ENCODE measurements at places on chromosomes 1 and 21. TPM values are rescaled to one million over a fixed set of nuclear protein-coding genes. Genes with fewer than 3 reads are reported as not detected.

DNA sequence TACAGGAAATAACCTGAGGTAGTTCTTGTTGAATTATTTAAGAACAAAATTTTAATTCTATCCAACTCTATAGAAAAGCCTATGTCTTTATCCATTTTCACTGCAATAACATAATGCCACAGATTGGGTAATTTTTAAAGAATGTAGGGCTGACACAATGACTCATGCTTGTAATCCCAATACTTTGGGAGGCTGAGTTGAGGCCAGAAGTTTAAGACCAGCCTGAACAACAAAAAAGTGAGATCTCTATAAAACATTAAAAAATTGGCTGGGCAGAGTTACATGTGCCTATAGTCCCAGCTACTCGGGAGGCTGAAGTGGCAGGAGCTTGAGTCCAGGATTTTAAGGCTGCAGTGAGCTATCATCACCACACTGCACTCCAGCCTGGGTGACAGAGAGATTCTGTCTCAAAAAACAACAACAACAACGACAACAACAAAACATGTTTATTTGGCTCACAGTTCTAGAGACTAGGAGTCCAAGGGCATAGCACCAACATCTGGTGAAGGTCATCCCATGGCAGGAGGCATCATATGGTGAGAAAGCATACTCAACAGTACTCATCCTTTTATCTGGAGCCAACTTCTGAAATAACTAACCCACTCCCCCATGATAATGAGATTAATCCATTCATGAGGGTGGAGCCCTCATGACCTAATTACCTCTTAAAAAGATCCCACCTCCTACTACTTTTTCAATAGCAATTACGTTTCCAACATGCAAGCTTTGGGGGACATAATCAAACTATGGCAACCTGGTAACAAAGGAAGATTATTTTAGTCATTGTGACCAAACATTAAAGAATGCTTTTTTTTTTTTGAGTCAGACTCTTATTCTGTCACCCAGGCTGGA lies 59.6 kb downstream of the ABL2 start:
- peak; percentile 65 for ATAC-seq

- ATAC-seq: no peak
These were observed 17.3 kb downstream of the GBP1 start for GRCh38 chr1:89047734-89048133.

DNA sequence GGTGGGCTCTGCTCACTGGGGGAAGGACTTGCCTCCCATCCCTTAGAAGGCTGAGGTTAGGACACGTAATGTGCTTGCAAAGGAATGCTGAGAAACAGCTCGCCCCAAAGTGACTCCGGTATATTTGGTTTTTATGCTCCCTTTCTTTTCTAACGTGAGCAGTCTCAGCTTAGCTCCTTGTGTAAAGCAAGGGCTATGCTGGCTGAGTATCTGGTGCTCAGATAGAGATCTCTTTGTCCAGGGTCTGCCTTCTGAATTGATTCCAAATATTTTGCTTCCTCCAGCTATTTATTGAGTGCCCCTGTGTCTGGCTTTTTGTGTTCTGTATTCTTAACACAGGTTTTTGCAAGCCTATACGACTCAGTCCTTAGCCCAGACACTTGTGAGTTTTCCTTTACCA lies 94.5 kb upstream of the ARTN start:
- no peak for ATAC-seq

DNA sequence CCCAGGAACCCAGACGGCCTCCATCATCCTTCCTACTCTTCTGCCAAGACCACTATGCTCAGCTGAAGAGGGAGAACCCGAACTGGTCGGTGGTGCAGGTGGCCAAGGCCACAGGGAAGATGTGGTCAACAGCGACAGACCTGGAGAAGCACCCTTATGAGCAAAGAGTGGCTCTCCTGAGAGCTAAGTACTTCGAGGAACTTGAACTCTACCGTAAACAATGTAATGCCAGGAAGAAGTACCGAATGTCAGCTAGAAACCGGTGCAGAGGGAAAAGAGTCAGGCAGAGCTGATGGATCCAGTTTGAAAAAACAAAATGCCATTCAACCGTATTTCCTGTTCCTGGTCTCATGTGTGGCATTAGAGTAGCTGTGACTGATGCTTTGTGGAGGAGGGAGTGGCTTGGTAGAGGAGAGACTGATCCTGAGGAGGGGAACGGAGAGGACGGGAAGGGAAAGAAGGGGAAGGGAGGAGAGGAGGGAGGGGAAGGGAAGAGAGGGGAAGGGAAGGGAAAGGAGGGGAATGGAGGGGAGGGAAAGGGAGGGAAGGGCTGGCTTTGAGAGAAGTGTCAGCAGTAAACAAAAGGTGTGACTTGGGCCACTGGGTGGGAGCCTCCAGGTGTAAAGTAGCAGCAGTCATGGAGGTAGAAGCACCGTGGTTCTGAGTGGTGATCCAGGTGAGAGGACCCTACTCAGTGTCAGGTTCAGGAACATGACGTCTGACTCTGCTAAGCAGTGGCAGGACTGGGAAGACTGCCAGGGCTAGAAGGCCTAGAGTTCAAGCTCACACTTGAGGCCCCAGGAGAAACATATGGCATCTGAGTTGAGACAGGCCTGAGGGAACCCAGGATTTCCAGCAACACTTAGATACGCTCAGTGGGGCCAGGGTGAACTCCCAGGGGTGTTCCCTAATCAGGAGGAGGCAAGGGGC lies 846 bp downstream of the HMGB4 start:
- no peak for ATAC-seq

GRCh38 chr1:202105571-202106339 lies 17.0 kb upstream of the GPR37L1 start:
- ATAC-seq: no peak

DNA sequence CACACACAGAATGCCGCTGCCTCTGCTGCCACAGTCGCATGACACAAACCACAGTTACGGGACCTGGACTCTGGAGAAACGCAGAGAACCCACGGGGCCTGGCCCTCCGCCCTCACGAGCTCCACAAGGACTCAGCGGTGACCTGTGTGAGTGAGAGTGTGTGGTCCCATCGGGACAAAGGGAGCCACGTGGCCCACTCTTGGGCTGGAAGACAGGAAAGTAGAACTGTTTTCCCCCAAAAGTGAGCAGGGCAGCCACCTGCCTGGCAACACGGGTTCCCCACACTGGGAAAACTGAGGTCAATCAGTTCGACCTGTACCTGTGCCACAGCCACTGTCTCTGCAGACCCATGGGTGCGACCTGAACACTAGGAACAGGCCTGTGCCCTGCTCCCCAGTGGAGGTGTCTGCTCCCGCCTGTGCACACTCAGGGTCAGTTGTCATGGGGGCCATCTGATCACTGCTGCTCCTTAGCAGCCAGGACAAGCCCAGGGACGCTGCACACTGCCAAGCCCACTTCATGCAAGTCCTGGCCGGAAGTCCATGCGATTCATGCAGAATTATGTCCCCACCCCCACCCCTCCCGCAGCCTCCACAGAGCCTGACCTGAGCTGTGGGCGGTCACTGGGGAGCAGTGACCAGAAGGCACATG lies 54.4 kb upstream of the ADARB1 start:
- ATAC-seq: no peak

DNA sequence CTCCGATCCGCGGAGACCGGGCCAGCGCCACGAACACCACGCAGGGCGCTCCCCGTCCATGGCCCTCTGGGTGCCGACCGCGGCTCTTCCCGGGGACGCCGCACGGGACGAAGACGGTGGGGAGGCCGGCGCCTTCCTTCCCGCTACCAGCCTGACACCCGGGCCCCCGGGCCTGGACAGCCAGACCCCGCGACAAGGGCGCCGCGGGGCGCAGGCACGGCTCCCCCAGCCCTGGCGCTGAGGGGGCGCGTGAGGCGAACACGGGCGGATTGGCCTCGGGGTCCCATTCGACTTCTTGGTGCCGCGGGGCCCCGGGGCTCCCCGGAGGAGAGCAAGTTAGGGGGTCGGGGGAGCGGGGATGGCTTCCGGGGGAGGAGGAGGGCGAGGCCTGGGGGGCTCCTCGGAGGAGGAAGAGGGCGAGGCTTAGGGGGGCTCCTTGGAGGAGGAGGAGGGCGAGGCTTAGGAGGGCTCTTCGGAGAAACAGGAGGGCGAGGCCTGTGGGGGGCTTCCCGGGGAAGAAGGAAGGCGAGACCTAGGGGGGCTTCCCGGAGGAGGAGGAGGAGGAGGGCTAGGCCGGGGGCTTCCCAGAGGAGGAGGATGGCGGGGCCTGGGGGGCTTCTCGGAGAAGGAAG lies 537 bp upstream of the KLHL17 start:
- peak; percentile 5 for ATAC-seq

DNA sequence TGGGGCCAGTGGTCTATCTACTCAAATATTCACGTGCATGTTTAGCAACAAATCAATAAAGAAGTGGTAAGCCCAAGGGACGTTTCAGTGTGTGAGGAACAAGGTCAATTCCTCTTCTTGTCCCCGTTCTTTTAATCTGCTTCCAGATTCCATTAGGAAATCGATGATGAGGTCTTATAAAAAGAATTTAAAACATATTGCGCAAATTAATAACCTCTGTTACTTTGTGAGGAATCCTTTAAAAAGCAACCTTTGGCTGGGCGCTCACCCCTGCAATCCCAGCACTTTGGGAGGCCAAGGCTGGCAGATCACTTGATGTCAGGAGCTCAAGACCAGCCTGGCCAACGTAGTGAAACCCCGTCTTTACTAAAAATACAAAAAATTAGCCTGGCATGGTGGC lies 113.0 kb upstream of the TMPRSS2 start:
- peak; percentile 35 for ATAC-seq

- ATAC-seq: no peak
These were observed 307.8 kb upstream of the USP25 start for GRCh38 chr21:15421947-15422346.

- ATAC-seq: no peak
These were observed 50.2 kb downstream of the LPAR3 start for GRCh38 chr1:84842748-84843231.

DNA sequence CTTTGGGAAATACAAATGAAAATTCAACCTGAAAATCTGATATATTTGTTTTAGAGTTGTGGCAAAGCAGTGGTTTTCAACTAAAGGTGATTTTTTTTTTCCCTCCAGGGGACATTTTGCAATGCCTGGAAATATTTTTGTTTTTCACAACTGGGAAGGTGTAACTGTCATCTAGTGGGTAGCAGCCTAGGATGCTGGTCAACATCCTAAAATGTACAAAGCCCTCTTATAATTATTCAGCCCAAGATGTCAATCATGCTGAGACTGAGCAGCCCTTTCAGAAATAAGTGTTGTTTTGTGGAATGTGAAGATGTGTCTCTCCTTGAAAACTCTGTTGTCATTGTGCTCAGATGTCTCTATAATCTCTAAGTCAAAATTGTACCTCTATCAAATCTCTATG lies 95.2 kb upstream of the NCAM2 start:
- no peak for ATAC-seq

- ATAC-seq: no peak
These were observed 9.5 kb upstream of the ASCL5 start for GRCh38 chr1:201136355-201137023.

DNA sequence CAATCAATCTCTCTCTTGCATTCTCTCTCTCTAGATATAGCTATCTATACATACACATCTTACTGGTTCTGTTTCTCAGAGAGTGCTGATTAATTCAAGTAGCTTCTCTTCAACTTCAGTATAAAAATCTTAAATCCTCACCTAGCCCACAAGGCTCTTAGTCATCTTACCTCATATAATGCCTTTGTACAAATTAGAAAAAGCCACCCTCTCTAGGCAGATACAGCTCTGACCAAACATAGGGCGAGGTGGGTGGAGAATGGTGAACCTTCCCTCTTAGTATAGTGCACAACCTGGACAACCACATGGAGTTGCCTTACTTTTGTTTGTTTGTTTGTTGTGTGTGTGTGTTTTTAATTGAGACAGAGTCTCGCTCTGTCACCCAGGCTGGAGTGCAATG lies 5.1 kb upstream of the INAVA start:
- no peak for ATAC-seq

- ATAC-seq: no peak
These were observed 11.5 kb downstream of the SH3BGRL3 start for GRCh38 chr1:26291433-26291832.

GRCh38 chr1:23638188-23638619 lies 53.4 kb upstream of the RPL11 start:
- ATAC-seq: peak; percentile 28

DNA sequence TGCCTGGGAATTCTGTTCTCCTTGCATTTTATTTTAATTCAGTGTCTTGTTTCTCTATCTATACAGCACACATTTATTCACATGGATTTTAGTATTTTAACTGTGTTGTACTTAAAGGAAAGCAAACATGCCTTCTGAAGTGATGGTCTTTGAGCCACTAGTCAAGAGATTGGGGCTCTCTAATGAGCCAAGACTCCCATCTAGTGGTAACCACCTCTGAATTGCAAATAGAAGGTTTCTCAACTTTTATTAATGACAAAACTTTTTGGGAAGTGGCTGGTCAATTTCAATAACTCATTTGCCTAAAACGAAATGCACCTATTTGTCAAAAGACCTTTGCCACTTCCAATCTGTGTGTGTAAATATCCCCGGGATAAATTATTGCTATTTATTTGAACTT lies 199.6 kb downstream of the LTN1 start:
- ATAC-seq: no peak

GRCh38 chr1:43539726-43540434 lies 9.2 kb downstream of the PTPRF start:
- no peak for ATAC-seq

DNA sequence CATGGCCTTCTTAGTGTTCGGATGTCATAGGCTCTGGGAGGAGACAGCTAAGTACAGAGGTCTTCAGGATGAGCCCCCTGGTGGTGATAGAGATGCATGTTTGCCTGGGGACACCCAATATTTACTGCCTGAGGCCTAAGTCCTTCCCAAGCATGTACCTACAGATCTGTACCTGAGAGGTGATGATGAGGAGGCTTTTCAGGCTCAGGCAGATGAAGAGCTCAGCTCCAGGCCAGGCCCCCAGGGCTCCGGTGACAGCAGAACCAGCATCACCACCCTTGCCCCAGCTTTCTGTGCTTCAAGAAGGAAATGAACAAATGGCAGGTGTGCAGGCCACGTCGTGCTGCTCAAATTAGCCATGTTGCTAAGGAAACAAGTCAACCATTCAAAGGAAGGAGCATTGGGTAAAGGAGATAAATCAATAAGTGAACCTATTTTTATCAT lies 21.1 kb downstream of the CACNA1E start:
- no peak for ATAC-seq

- ATAC-seq: no peak
These were observed 7.0 kb upstream of the KCNJ15 start for GRCh38 chr21:38249696-38250278.

- ATAC-seq: no peak
These were observed 212.2 kb downstream of the LYPLAL1 start for GRCh38 chr1:219385787-219386427.

- ATAC-seq: no peak
These were observed 274.4 kb downstream of the RPS6KC1 start for GRCh38 chr1:213325482-213325881.

GRCh38 chr21:21200103-21200938 lies 202.1 kb downstream of the NCAM2 start:
- ATAC-seq: peak; percentile 88

- ATAC-seq: no peak
These were observed 414.2 kb upstream of the C1orf87 start for GRCh38 chr1:60487565-60488345.

AMPD1 gene
- not detected for total RNA-seq

MFSD2A gene
- 4.8 TPM for total RNA-seq

CBR1 gene
- total RNA-seq: 65.6 TPM

CNKSR1 gene
- total RNA-seq: not detected

SETDB1 gene
- total RNA-seq: 31.6 TPM

SPRR2G gene
- not detected for total RNA-seq

SMYD2 gene
- 16.7 TPM for total RNA-seq

OPTC gene
- total RNA-seq: not detected

RASAL2 gene
- 27.4 TPM for total RNA-seq
